ENCODE measurements at places on chromosomes 7 and 10.

DNA sequence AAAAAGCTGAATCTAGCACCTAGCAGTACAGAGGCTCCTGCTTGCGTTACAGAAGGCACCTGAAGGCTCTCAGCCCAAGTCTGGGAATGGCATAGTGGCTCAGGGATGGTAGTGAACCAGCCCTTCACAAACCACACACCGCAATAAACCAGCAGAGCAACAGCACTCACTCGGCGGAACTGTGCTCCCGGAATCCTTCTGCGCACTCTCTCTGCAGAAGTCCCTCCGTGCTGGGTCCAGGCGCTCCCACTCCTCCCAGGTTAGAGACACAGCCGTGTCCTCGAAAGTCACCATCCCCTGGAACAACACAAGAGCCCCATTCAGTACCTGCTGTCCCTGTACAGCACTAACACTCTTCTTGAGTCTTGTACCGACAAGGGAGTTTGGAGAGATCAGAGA lies 1.5 kb downstream of the ZNF394 start:
- H3K27me3 ChIP-seq = no peaks in the 10 kb centered on the region
- peak overlapping the region; percentile 96 for H3K27ac ChIP-seq
- H3K36me3 ChIP-seq = peaks cover 15% of the 10 kb centered on the region
- H3K4me3 ChIP-seq = peak overlapping the region; percentile 84
- peaks cover 31% of the 10 kb centered on the region for H3K4me1 ChIP-seq
- no peak for DNase-seq

- no peak overlapping the region for H3K27ac ChIP-seq
- H3K4me1 ChIP-seq = peaks cover 13% of the 10 kb centered on the region
- H3K27me3 ChIP-seq = no peaks in the 10 kb centered on the region
- H3K36me3 ChIP-seq = peaks cover 6% of the 10 kb centered on the region
Measured at GRCh38 chr7:152344253-152344652, 91.5 kb downstream of the KMT2C start.

GRCh38 chr7:77687747-77688144 lies 8.5 kb upstream of the RSBN1L start:
- no peaks in the 10 kb centered on the region for H3K36me3 ChIP-seq
- H3K27me3 ChIP-seq = no peaks in the 10 kb centered on the region
- peaks cover 38% of the 10 kb centered on the region for H3K4me1 ChIP-seq

DNA sequence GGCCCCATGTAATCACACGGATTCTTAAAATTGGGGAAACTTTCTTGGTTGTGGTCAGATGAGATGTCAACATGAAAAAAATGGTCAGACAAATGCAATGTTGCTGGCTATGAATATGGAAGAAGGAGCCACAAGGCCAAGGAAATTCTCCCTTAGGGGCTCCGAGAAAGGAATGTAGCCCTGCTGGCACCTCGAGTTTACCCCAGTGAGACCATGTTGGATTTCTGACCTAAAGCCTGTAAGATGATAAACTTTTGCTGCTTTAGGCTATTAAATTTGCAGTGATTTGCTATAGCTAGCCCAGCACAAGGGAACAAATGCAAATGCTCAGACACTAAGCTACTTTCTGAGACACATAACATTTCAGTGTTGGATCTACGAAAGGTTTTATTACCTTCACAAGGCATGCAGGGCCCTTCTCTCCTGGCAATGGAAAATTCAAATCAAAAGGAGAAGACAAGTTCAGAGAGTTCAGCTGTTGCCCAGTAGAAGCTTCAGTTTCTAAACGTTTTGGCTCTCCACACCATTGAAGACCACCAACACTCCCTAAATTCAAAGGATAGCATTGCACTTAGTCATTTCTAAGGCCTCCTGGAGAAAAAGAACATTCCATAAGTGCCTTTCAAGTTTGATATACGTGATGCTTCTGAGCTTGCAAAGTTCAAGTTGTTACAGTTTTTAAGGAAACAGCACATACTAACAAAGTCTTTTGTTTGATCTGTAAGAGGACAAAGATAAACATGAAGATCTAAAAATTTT lies 23.4 kb downstream of the MCMBP start:
- H3K27ac ChIP-seq = no peak overlapping the region
- no peak overlapping the region for H3K4me3 ChIP-seq
- DNase-seq = no peak
- H3K4me1 ChIP-seq = no peaks in the 10 kb centered on the region
- H3K27me3 ChIP-seq = no peaks in the 10 kb centered on the region
- H3K36me3 ChIP-seq = peaks cover 68% of the 10 kb centered on the region

DNA sequence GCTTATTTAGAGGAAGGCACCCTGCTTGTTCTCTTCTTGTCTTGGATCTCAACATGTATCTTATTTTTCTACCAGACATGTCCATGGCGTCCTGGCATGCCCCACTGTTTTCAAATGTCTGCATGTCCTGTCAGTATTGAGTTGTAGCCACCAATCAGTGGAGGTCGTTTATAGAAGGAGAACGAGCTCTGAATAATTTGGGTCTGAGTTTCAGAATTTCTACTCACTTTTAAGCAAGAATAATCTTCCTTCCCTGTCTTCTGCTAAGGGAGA lies 2.9 kb upstream of the HOXA13 start:
- H3K4me3 ChIP-seq = no peak overlapping the region
- no peak overlapping the region for H3K27ac ChIP-seq
- no peak for DNase-seq
- H3K36me3 ChIP-seq = no peaks in the 10 kb centered on the region
- peaks cover 81% of the 10 kb centered on the region for H3K27me3 ChIP-seq
- H3K4me1 ChIP-seq = peaks cover 39% of the 10 kb centered on the region

DNA sequence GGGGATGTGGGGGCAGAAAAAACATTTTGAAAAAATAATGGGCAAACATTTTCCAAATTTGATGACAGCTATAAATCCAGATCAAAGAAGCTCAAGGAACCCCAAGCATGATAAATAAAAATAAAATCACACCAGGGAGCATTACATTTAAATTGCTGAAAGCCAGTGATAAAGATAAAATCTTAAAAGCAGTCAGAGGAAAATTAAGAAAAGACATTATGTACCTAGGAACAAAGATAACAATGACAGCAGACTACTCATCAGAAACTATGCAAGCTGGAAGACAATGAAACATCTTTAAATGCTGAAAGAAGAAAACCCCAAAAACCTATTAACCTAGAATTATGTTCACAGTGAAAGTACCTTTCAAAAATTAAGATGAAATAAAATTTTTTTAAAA lies 23.3 kb downstream of the NEUROG3 start:
- no peaks in the 10 kb centered on the region for H3K36me3 ChIP-seq
- DNase-seq = no peak
- H3K4me1 ChIP-seq = no peaks in the 10 kb centered on the region

DNA sequence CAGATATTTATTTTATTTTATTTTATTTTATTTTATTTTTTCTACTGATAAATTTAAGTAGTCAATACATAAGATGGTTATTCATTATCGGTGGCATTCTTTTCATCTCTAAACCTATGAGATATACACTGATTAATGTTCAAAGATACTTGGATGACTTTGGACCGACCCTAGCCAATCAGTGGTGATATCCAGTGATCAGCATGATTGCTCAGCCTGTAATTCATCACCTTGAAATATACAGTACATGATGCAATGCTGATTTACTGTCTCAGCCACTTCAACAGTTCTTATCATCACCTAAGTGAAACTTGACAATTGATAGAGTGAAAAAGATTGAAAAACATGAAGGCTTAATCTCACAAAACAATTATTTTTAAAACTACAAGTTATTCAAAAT lies 1651.0 kb downstream of the REEP3 start:
- no peaks in the 10 kb centered on the region for H3K4me1 ChIP-seq
- H3K4me3 ChIP-seq = no peak overlapping the region
- no peaks in the 10 kb centered on the region for H3K27me3 ChIP-seq
